ENCODE measurements at places on chromosomes 3 and 15.
A peak's percentile ranks its signal among the peaks of the same experiment; 100 is the strongest.

GRCh38 chr15:55768670-55769185 is 25.8 kb upstream of the PRTG start:
- DNase-seq: no peak

- DNase-seq: no peak
Measured at GRCh38 chr3:20769430-20769829, 583.4 kb upstream of the SGO1 start.

GRCh38 chr3:33430061-33430460 is 10.1 kb downstream of the UBP1 start:
- no peak for DNase-seq

DNA sequence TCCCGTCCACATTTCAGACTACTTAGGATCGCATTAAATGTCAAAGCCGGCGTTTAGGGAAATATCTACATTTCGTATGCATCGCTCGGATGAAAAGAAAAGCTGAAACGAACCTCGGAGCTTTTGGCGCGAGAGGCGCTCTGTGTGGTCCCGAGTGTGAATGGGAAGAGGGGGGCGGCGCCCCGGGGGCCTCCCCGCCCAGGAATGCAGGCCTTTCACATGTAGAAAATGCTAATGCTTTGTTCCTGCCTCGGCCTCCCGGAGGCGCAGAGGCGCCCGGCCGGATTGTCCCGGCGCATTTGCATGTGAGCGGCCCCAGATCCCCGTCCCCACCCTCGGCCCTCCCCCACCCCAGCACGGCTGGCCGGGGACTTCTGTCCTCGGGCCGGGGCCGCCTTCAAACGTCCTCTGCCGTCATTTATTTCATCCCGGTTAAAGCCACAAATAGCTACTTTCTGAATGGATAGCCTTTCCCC is 37.0 kb upstream of the TRIM71 start:
- peak; percentile 91 for DNase-seq

- no peak for DNase-seq
Measured at GRCh38 chr3:16936676-16937230, 52.0 kb downstream of the PLCL2 start.

- no peak for DNase-seq
Measured at GRCh38 chr3:133934996-133935842, 39.5 kb upstream of the RAB6B start.

- no peak for DNase-seq
Measured at GRCh38 chr3:48553886-48554845, 2.4 kb downstream of the PFKFB4 start.

Measured in retina (tissue), 1 donor.